ENCODE measurements at places on chromosomes 11 and 22. TPM values are rescaled to one million over a fixed set of nuclear protein-coding genes. Genes with fewer than 3 reads are reported as not detected.

DNA sequence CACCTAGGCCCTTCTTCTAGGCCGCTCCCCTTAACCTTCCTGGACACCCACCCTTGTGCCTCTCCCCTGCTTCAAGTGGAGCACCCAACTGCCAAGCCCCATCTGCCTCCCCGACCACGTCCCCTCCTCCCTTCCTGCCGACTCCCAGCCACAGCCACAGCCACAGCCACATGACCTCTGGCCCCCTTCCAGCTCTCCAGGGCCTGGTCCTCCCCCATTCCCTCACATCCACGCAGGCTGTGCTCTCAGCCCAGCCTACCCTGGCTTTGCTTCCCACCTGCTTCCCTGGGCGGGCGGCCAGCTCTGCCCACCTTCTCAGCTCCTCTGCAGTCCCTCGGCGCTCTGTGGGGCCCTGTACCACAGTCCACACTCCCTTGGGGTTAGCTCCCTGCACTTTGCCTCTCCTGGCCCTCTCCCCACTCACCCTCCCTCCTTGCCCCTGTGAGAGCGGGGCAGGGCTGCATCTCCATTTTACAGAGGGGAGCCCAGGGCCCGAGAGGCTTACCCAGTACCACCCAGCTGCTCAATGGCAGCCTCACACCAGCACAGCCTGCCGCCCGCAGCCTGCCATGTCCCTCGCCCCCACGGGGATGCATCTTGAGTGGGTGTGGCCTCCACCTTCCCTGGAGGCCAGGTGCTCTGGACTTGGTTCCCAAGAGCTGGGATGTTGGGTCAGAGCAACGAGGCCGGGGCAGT, 20.3 kb downstream of the PARVG start:
- no peaks in the 10 kb centered on the region for H3K36me3 ChIP-seq
- H3K27me3 ChIP-seq = peaks cover 39% of the 10 kb centered on the region
- no peak overlapping the region for H3K27ac ChIP-seq
- no peaks in the 10 kb centered on the region for H3K4me1 ChIP-seq

DNA sequence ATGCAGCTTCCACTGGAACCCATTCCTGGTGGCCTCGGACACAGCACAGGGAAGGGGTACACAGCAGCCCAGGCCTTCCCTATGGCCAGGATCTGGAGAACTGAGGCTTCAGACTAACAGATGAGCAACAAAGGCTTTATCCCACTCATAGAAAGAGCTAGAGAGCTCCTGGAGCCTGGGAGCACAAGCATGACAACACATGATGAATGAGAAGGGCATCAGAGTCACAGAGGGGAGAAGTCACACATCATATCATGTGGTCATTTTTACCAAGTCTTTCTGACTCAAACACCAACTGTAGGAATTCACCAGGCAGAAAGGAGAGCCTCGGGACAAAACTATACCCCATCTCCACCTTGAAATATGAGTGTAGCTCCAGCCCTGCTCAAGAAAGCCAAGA, 43.2 kb downstream of the NRXN2 start:
- no peak overlapping the region for H3K27ac ChIP-seq
- H3K4me3 ChIP-seq = no peak overlapping the region
- H3K27me3 ChIP-seq = no peaks in the 10 kb centered on the region
- no peaks in the 10 kb centered on the region for H3K36me3 ChIP-seq

GRCh38 chr11:104695065-104695463, 203.2 kb downstream of the CASP12 start:
- no peaks in the 10 kb centered on the region for H3K36me3 ChIP-seq
- H3K27me3 ChIP-seq = no peaks in the 10 kb centered on the region
- H3K4me3 ChIP-seq = no peak overlapping the region
- H3K4me1 ChIP-seq = no peaks in the 10 kb centered on the region
- DNase-seq = no peak
- H3K27ac ChIP-seq = no peak overlapping the region

DNA sequence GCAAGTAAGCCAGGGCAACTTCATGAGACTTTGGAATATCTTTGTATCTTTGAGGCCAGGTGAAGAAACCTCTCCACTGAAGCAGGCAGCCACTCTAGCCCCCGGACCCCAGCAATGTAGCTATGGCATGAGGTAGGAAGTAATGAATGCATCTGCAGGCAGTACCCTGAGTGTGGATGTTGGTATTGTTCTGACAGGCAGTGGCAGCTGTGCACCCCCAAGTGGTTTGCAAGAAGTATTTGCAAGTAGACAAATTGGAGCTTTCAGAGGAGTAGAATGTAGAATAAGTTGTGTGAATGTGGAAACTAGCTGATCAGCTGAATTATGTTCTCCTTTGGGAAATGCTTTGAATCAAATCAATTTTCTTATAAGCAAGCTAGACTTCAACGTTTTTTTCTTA, 194.4 kb upstream of the PGR start:
- no peaks in the 10 kb centered on the region for H3K36me3 ChIP-seq
- no peak overlapping the region for H3K4me3 ChIP-seq
- H3K27ac ChIP-seq = no peak overlapping the region
- no peaks in the 10 kb centered on the region for H3K27me3 ChIP-seq
- H3K4me1 ChIP-seq = no peaks in the 10 kb centered on the region

- no peak overlapping the region for H3K27ac ChIP-seq
- no peaks in the 10 kb centered on the region for H3K36me3 ChIP-seq
- DNase-seq = no peak
- peaks cover under 1% of the 10 kb centered on the region for H3K27me3 ChIP-seq
Observed at GRCh38 chr11:60919320-60919719, 4.9 kb upstream of the TMEM132A start.

DNA sequence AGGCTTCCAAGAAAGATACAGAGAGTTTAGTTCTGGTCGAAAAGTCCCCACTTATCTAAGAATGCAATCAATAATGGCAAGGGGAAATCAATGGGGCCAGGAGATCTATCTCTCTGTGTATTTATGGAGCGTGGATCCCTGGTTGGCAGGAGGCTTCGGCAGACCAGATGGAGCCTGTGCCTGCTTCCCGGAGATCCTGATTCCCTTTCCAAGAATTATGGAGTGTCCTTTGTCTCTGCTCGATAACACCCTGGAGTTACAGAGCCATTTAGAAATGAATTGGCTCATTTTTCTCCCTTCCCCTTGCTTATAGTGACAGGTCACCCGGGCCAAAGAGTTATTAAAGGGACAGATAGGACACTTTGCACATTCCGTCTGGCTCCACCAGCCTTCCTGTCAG, 92.4 kb downstream of the ISX start:
- H3K4me1 ChIP-seq = no peaks in the 10 kb centered on the region
- no peaks in the 10 kb centered on the region for H3K36me3 ChIP-seq
- peaks cover 40% of the 10 kb centered on the region for H3K27me3 ChIP-seq
- DNase-seq = no peak
- H3K27ac ChIP-seq = no peak overlapping the region
- no peak overlapping the region for H3K4me3 ChIP-seq

DNA sequence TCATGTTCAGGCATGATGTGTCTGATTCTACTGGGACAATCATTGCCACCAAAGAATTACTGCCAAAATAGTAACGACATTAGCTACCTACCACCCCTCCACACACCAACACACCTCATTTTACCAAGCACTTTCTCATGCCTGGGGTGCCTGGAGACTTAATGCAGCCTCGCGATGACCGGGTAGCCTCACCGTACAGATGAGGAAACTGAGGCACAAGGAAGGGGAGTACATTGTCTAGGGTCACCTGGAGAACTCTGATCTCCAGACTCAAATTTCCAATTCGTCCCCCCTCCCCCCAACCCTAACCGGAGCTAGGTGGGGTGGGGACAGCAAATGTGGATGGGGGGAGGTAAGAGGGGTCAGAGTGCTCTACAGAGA, 2.7 kb upstream of the RTN4RL2 start:
- H3K27ac ChIP-seq = no peak overlapping the region
- DNase-seq = no peak
- H3K4me3 ChIP-seq = no peak overlapping the region
- H3K4me1 ChIP-seq = peaks cover 44% of the 10 kb centered on the region

DNA sequence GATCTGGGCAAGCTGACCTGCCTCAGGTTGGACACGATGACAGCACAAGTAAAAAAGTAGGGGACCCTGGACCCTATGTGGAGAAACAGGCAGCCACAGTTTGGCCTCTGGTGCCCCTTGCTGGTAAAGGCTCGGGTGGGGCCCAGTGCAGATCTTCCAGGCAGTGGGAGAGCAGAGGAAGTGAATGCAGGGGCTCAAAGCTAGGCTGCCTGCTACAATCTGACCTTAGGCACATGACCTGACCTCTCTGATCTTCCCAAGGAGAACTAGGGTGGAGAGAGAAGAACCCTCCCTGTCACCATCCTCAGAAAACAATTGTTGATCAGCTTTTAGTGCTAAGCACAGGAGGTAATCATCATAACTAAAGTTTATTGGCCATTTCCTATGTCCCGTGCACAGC, 76.5 kb downstream of the PDE2A start:
- DNase-seq = no peak
- no peaks in the 10 kb centered on the region for H3K27me3 ChIP-seq

- DNase-seq = no peak
- no peak overlapping the region for H3K4me3 ChIP-seq
- no peaks in the 10 kb centered on the region for H3K27me3 ChIP-seq
- H3K36me3 ChIP-seq = no peaks in the 10 kb centered on the region
- no peaks in the 10 kb centered on the region for H3K4me1 ChIP-seq
Observed at GRCh38 chr22:43628250-43628649, 183.9 kb downstream of the EFCAB6 start.

- no peaks in the 10 kb centered on the region for H3K27me3 ChIP-seq
- no peak overlapping the region for H3K4me3 ChIP-seq
- H3K27ac ChIP-seq = no peak overlapping the region
- no peak for DNase-seq
- peaks cover 93% of the 10 kb centered on the region for H3K36me3 ChIP-seq
Observed at GRCh38 chr11:108302121-108302785, 79.4 kb downstream of the ATM start.

DNA sequence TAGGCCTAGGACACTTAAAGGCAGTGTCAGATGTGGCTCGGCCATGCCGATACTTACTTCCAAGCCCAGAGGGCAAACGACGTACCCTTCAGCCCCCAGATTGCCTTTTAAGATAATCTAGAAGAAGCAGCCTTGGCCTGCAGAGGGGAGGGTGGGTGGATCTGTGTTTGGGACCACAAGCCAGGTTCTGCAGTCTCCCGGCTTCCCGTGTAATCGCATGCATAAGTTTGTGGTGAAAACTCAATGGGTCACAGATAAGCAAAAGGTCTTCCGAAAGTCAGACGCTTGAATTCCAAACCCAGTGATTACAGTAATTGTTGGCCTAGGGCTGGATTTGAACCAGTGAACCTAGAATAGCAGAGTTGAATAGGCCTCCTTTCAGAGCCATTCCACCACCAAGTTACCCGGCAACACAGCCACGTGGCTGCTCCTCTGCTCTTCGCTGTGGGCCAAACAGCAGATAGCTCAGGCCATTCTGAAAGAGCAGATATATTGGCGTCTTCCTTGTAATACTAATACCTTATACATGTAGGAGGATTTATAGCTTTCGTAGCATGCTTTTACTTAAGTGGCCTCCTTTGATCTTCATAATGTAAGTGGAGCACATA, 170.8 kb upstream of the CADM1 start:
- no peak for DNase-seq
- H3K27ac ChIP-seq = no peak overlapping the region
- no peaks in the 10 kb centered on the region for H3K36me3 ChIP-seq

DNA sequence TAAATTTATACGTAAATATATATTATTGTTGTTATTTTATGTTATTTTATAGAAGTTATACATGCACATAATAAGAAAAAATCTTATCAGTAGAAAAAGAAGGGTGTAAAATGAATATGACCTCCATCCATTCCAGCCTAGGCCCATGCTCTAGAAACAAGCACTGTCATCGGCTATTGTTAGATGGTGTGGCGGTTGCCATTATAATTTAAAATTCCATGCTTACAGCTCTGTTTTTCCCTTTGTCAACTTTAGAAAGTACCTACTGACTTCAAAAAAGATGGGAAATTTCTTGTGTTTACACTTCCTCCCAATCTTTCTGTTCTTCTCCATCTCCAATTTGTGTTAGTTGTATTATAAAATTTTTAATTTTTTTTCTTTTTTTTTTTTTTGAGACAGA, 61.9 kb upstream of the RDX start:
- no peak overlapping the region for H3K4me3 ChIP-seq
- peaks cover 4% of the 10 kb centered on the region for H3K4me1 ChIP-seq
- H3K27me3 ChIP-seq = no peaks in the 10 kb centered on the region
- no peaks in the 10 kb centered on the region for H3K36me3 ChIP-seq
- H3K27ac ChIP-seq = no peak overlapping the region

DNA sequence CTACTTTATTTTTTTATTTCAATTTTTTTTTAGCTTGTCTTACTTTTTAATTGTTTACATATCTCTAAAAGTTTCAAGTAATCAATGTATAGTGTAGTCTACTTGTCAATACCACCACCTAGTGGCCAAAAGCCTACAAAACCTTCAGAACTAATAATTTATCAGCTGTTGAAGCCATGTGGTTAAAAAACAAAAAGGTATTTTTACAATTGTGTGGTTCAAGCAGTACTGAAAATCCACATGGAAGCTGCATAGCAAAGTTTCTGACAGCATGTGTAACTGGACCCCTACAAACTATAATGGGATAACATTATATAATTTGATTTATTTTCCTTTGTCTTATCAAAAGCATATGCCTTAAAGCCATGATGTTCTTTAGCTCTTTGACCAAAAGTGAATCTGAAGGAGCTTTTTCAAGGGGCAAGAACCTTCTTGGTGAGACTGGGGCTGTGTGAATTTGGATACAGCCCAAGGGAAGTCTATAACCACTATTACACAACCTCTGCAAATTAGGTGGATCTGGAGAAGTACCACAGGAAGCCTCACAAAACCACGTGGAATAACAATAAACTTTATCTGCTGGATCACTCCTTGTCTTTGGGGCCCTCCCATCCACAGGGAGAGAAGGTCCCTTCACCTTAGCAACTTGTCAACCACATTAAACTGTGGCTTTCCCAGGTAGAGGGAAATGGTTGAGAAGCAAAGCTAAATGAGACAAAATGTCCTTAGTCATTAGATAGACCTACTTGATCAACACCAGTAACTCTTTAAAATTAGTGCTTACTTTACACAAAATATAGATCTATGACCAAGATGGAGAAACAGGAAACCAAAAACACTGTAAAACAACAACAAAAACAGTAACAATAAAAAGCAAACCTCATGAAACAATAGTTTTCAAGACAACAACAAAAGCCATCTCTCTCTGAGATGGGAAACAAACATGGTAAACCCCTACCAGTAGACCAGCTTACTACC, 9.9 kb downstream of the NARS2 start:
- DNase-seq = peak; percentile 59
- no peak overlapping the region for H3K27ac ChIP-seq
- no peak overlapping the region for H3K4me3 ChIP-seq
- peaks cover 30% of the 10 kb centered on the region for H3K36me3 ChIP-seq
- H3K27me3 ChIP-seq = no peaks in the 10 kb centered on the region

DNA sequence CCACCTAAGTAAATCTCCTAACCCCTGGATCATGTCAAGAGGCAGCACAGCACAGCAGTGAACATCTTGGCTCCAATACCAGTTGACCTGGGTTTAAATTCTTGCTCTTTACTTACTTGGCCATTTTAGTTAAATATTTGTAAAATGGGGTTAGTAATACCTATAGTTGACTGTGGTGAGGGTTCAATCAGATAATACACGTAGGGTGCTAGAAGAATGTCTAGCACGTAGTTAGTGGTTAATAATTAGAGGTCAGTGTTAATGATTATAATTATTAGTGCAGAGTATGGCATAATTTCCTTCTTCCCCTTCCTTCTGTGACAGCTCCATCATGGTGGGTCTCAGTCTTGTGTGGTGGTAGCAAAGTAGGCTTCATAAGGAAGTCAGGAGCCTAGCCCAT, 520.8 kb downstream of the INSC start:
- H3K4me3 ChIP-seq = no peak overlapping the region
- no peak overlapping the region for H3K27ac ChIP-seq
- H3K4me1 ChIP-seq = no peaks in the 10 kb centered on the region
- no peaks in the 10 kb centered on the region for H3K27me3 ChIP-seq

MTFP1 gene
- 31.8 TPM for total RNA-seq

TMEM45B gene
- 19.3 TPM for total RNA-seq

CHKA gene
- 41.7 TPM for total RNA-seq

POU2AF1 gene
- total RNA-seq = 1.3 TPM

CARD10 gene
- total RNA-seq = 10.3 TPM

FAM168A gene
- 28.2 TPM for total RNA-seq
